Tibial nerve (tissue), 4 donors: ENCODE measurements at places on chromosomes 16 and 17.

GRCh38 chr17:12900474-12900873 lies 111.2 kb downstream of the ARHGAP44 start:
- DNase-seq = no peak

DNA sequence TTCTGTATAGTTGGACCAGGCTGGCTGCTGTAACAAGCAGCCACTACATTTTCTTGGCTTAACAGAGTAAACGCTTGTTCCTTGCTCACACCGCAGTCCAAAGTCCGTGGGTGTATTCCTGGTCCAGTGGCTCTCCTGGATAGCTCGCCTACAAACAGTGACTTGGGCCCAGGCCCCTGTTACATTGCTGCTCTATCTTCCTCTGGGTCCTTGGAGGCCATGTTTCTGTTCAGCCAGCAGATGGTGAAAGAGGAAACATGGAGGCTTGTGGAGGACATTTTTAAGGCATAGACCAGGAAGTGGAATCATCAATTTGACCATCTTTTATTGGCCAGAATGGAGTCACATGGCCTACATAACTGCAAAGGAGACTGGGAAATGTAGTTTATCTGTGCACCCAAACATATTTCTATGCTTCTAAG lies 55.1 kb downstream of the ATP2C2 start:
- DNase-seq = no peak

GRCh38 chr16:87778476-87778829 lies 12.7 kb upstream of the KLHDC4 start:
- DNase-seq = no peak

- DNase-seq = no peak
Observed at GRCh38 chr17:80527016-80527645, 17.5 kb upstream of the RPTOR start.

DNA sequence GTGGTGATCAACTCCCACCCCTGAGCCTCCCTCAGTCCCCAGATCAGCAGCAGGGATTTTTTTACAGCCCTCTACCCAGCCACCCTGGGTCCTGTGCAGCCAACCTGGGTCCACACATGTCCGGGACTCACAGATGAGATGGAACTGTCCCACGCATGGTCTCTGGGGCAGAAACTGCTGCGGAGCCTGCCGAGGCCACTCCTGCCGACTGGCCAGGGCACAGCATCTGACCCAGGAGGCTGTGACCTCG lies 48.0 kb upstream of the ZCCHC14 start:
- DNase-seq = no peak

- DNase-seq = no peak
Observed at GRCh38 chr16:80369138-80369958, 171.4 kb upstream of the DYNLRB2 start.

- DNase-seq = no peak
Observed at GRCh38 chr17:38579934-38580333, 25.8 kb downstream of the SRCIN1 start.

- DNase-seq = no peak
Observed at GRCh38 chr17:62826956-62827355, 18.8 kb upstream of the MARCHF10 start.

DNA sequence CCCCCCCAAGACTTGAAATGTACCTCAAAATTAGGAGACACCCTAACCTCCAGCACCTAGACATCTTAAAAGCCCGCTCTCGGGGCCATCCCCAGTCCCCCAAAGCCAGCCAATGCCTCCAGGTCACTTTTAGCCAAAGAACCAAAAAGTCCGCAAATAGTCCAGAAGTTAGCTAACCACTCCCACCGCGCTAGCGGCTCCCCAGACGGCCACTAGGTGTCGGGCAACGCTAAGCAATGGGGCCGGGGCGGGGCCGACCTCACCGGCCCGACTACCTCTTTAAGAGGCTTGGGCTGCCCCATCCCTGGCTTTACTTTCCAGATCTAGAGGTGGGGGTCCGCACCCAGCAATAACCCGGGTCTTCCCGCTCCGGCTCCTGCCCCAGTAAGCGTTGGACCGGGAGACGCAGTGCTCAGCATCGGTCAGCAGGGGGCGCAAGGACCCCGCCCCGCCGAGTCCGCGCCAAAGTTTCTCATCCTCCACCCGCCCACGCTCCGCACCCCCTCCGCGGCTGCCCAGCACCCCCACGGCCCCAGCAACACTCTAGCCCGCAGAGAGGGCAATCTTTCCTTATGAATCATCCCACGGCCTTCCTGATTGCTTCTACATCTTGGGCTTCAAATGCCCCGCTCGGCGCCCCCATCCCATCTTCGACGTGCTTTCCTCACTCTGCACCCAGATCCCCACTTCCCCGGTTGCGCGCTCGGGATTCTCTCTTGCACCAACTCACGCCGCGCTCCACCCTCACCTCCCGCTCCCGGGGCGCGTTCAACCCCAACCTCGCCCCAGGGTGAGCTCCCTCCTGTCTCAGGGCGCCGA lies 765 bp downstream of the COL1A1 start:
- DNase-seq = peak; percentile 93

DNA sequence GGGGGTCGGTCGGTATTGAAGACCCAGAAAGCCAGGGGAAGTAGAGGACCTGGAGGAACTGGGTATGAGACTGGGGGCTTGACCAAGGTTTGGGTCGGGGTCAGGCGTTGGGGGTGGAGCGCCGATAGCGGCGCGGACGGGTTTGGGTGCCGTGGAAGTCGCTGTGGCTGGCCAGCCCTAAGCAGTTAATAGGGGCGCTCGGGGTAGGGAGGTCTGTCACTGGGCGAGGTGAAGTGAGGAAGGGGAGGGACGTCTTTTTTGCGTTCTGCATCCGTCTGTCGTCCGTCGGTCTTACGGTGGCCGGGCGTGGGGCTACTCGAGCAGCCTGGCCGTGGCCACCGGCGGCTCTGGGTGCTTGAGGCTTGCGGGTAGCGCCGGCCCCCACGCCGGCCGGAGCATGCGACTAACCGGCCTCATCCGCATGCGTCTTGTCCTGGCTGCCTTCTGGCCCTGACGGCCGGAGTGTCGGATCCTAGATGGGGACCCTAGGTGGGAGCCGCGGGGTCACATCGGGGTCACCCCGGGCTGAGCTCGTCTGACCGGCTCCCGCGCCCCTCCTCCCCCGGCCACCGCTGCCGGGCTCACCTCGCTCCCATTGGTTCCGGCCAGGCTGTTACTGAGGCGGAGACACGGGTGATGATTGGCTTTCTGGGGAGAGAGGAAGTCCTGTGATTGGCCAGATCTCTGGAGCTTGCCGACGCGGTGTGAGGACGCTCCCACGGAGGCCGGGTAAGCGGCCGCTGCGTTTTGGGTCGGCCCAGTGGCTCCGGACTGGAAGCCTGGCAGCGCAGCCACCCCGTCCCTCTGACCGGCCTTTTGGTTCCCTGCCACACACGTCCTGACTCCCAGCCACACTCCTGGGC lies 10.3 kb upstream of the TMEM88 start:
- peak; percentile 76 for DNase-seq

DNA sequence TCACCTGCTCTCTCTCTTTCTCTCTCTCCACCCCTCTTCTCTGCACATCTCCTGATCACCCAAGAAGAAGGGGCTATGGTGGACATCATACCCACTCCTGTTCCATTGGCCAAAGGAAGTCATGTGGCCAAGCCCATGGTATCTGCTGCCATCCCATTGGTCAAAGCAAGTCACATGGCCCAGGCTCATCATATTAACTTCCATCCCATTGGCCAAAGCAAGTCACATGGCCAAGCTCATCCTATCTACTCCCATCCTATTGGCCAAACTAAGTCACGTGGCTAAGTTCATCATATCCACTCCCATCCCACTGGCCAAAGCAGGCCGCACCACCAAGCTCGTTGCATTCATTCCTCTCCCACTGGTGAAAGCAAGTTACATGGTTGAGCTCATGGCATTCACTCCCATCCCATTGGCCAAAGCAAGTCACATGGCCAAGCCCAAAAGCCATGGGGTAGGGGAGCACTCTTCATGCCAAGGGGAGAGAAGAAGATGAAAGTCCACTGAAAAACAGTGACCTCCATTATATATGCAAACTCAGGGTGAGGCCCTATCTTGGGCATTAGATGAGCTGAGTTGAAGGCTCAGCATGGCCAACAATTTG lies 29.2 kb downstream of the SNX20 start:
- DNase-seq = no peak

DNA sequence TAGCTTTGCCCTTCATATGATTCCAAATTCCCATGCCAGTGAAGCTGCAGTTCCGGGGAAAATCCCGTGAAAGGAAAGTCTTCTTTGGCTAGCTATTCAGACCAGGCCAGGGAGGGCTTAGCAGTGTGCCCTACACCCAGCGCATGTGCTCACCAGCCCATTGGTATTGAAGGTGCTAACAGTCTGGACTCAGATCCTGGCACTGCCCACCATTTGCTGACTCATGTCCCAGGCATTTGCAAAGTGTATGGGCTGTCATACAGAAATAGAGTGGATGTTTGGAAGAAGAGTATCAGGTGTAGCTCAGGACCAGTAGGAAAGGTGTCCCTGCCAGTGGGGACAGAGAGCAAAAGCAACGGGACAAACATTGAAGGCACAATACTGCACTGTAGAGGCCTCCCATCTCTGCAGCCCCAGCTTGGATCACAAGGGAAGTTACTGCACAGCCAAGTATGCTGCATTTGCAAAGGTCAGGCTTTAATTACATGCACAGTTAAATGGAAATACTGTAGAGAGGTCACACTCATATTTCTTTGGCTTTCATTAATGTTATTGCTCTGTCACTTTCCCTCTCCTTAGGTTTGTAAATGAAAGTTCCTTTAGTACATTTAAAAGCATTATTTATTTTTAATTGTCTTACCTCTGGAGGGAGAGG lies 220.0 kb downstream of the IRX3 start:
- no peak for DNase-seq

GRCh38 chr17:37770631-37771518 lies 26.0 kb upstream of the HNF1B start:
- DNase-seq = peak; percentile 25

DNA sequence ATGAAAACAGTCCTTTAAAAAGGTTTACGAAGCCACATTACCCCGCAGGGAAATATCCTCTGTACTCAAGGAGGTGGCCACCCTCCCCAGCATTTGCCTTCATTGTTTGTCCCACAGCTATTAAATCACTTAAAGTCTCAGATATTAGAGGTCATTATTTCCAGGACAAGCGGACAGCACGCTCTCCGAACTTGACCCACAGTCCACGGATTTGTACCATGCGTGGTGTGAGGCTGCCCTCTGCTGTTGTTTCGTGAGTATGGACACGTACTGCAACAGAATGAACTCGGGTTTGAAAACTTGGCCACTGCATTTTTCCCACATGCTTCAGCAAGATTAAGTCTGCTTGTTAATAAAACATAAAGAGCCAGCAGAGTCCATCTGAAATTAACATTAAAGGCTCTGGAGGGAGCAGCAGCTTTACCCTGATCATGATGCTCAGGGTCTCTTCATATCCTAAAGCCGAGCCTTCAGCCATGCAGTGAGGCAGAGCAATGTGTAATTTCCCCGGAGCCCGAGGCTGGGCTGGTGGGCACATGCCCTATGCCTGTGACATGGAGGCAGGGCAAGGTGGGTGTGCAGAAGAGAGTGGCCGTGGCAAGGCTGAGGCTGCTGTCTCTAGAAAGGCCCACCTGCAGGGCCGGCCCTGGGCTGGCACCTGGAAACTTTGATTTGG lies 19.7 kb downstream of the MEAK7 start:
- peak; percentile 48 for DNase-seq

DNA sequence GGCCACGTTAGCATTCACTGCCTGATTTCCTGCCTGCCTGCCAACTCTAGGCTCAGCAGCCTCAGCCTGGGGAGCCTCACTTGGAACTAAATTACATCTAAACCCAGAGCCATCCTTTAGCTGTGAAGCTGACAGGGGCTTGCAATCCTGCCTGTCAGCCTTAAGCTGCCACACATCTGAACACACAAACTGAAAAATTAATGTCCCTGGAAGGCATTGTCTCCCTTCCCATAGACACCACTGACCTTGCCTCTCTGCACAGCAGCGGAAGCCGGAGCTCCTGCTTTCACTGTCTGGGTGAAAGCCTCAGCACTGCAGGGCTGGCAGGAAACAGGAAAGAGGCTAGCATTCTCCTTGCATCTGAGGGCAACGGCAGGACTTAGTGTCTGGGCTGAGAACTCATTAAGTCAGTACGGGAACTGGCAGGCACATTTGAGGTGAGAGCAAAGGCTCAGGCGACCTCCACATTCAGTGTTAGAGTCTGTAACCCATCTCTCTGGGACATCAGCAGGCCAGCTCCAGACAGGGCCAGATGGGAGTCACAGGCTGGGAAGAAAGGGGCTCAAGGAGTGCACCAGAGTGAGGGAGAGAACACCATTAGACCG lies 452.4 kb upstream of the C16orf82 start:
- DNase-seq = no peak

- DNase-seq = no peak
Observed at GRCh38 chr16:56477096-56477878, 25.9 kb downstream of the OGFOD1 start.

GRCh38 chr17:69625474-69625873 lies 211.0 kb downstream of the MAP2K6 start:
- no peak for DNase-seq

- no peak for DNase-seq
Observed at GRCh38 chr17:76079956-76080767, 1.2 kb downstream of the ZACN start.

DNA sequence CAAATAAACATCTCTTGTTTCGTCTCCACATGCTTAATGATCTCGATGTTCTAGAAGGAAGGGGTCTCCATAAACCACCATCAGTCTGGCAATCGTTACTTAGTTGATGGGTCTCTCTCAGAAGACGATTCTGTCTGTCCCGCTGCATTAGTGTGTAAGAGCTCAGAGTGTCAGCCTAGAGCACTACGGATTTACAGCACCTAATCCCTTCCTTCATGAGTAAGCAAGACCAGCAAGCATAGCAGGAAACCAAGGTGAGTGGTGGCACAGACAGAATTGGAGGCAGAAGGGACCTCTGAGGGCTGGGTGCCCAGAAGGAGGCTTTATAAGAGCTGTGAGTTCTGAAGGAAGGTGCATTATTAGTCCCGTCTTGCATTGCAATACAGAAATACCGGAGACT lies 440.1 kb downstream of the RBFOX1 start:
- no peak for DNase-seq

GRCh38 chr16:12455287-12455798 lies 348.3 kb downstream of the CPPED1 start:
- DNase-seq = peak; percentile 17

GRCh38 chr17:73798111-73798748 lies 154.0 kb upstream of the SDK2 start:
- no peak for DNase-seq

DNA sequence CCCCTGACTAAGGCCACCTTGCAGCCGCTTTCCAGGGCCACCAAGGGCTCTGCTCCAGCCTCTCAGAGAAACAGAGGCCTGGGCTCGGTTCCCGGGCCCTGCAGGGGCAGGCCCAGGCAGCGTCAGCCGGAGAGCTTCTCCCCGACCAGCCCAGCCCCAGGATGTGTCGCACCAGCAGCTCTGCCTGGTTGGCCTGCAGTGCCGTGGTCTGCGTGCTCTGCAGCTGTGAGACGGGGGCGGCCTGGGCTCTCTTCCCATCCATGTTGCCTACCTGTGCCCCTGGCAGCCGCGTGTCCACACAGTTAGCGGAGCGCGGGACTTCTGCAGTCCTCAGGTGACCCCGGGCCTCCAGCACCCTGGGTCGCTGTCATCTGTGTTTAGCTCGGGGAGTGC lies 4.8 kb downstream of the IGFALS start:
- DNase-seq = no peak

DNA sequence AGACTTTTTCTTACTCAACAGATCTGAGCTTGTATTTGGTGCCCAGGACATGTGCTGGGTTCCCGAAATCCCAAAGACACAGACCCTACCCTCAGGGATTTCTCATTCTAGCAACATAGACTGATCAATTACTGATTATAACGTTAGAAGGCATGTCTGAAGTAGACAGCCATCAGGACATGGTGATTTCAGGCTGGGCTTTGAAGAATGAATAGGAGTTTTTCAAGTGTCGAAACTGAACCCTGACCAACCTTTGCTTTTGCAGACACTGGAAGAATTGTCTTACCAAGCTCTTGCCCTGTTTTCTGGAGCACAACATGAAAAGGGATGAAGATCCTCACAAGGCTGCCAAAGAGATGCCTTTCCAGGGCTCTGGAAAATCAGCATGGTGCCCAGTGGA lies 40.0 kb upstream of the IL21R start:
- no peak for DNase-seq
